Common myeloid progenitor, CD34-positive (primary cell): ENCODE measurements at places on chromosomes 7 and 10.

- H3K27ac ChIP-seq = no peak overlapping the region
- H3K4me3 ChIP-seq = no peak overlapping the region
- no peaks in the 10 kb centered on the region for H3K36me3 ChIP-seq
- no peaks in the 10 kb centered on the region for H3K4me1 ChIP-seq
- DNase-seq = no peak
Measured at GRCh38 chr7:113371416-113372043, 253.2 kb upstream of the SMIM30 start.

- no peak overlapping the region for H3K4me3 ChIP-seq
- H3K4me1 ChIP-seq = no peaks in the 10 kb centered on the region
- H3K36me3 ChIP-seq = no peaks in the 10 kb centered on the region
- peaks cover 6% of the 10 kb centered on the region for H3K27me3 ChIP-seq
- DNase-seq = no peak
- no peak overlapping the region for H3K27ac ChIP-seq
Measured at GRCh38 chr7:35544028-35544742, 150.8 kb downstream of the HERPUD2 start.

DNA sequence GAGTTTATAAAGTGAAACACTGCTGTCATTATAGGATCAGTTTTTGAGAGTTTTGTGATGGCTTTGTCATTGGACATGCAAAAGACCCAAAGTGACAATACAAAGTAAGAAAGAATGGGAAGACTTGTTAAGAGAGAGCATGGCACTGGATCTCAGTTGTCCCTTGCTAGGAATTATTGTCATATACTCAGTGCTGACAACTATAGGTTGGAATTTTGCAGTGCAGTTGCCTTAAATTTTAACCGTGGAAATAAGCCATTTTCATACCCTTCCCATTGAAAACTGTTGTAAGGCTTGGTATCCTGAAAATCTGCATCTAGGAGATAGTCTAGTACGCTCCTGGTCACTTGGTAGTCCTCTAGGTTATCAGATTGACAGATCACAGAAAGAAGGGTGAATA lies 1156.7 kb downstream of the GATA3 start:
- H3K4me3 ChIP-seq = no peak overlapping the region
- DNase-seq = no peak
- no peaks in the 10 kb centered on the region for H3K36me3 ChIP-seq
- H3K4me1 ChIP-seq = no peaks in the 10 kb centered on the region
- H3K27me3 ChIP-seq = no peaks in the 10 kb centered on the region

- H3K4me1 ChIP-seq = no peaks in the 10 kb centered on the region
- H3K36me3 ChIP-seq = no peaks in the 10 kb centered on the region
- H3K4me3 ChIP-seq = no peak overlapping the region
- no peak for DNase-seq
Measured at GRCh38 chr7:80779456-80779855, 139.4 kb downstream of the SEMA3C start.

DNA sequence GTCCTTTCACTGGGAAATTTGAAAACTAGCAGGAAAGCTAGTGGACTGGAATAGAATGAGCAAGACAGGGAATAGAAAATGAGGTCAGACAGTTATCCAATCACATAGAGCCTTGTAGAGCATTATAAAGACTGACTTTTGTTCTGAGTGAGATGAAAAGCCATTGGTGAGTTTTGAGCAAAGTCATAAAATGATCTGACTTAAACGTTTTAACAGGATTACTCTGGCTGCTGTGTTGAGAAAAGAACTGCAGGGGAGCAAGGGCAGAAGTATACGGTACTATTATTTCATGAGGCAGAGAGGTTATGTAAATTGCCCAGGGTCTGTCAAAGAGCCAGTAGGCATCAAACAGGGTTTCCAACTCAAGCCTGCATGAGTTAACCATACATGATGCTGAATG lies 393.4 kb downstream of the TFEC start:
- DNase-seq = no peak
- no peaks in the 10 kb centered on the region for H3K4me1 ChIP-seq
- no peaks in the 10 kb centered on the region for H3K27me3 ChIP-seq
- H3K36me3 ChIP-seq = no peaks in the 10 kb centered on the region
- H3K27ac ChIP-seq = no peak overlapping the region
- H3K4me3 ChIP-seq = no peak overlapping the region

DNA sequence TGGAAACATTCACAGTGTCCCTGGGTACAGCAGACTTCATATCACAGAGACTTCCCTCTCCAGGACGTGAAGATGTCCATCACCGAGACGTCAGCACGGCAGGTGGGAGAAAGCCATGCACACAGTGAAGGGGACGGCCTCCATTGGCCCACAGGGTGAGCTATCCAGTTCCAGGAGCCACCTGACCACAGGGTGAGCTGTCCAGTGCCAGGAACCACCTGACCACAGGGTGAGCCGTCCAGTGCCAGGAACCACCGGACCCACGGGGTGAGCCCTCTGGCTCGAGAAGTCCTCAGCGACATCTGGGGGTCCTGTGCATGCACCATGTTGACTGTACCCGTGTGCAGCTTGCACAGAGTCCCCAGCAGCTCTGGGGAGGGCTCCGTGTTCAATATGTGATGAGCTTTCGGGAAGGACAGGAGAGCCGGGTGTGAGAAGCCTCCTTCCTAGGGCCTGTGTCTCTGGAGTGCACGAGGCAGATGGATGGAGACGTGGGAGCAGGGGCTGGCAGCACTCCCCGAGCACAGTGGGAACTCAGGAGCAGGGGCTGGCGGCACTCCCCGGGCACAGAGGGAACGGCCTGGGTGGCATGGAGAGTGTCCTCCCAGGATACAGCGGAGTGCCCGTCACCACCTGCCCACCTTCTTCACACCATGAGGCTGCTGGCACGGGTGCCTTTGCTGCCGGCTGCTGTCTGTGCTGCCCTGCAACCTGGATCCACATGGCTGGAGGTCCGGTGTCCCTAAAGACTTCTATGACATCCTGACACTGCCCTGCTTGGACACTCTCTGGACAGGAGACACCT lies 616.2 kb downstream of the DNAJB6 start:
- no peak overlapping the region for H3K27ac ChIP-seq
- no peaks in the 10 kb centered on the region for H3K27me3 ChIP-seq
- no peaks in the 10 kb centered on the region for H3K36me3 ChIP-seq

- no peaks in the 10 kb centered on the region for H3K36me3 ChIP-seq
- H3K4me3 ChIP-seq = no peak overlapping the region
- no peaks in the 10 kb centered on the region for H3K4me1 ChIP-seq
- H3K27ac ChIP-seq = no peak overlapping the region
Measured at GRCh38 chr10:112711366-112711765, 238.7 kb upstream of the TCF7L2 start.

- DNase-seq = no peak
- H3K4me3 ChIP-seq = no peak overlapping the region
- peaks cover 2% of the 10 kb centered on the region for H3K36me3 ChIP-seq
- no peaks in the 10 kb centered on the region for H3K27me3 ChIP-seq
Measured at GRCh38 chr10:123045961-123046731, 37.3 kb downstream of the ACADSB start.

DNA sequence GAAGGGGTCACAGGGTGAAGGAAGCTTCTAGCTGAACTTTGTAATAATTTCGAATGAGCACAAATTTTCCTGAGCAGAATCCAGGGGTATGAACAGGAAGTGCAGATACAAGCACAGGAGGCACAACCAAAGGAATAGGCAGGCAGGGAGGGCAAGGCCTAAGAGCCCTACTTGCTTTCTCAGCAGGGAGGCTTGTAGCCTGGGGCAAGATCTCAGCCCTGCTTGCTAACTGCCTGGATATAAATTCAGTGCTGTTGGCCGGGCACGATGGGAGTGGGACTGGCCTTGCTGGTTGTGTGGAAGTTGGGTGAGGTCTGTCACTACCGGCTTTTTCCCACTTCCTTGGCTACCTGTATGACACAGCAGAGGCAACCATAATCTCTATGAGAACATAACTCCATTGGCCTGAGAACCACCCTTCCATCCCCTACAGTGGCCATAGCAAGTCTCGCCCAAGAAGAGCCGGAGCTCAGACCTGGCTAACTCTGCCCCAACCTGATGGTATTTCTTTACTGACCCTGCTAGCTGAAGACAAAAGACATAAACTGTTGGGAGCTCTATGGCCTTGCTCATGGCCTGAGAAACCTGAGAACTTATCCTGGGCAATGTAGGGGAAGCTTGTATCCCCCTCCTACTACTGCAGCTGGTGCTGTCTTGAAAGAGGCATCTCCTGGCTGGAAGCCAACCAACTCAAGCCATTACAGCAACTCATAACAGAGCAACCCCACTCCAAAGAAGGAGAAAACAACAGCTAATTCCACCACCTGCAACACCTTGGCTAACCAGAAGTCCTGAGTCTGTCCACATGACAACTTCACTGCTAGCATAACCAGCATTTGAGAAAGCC lies 27.6 kb downstream of the CLDN12 start:
- H3K36me3 ChIP-seq = no peaks in the 10 kb centered on the region
- DNase-seq = no peak
- no peaks in the 10 kb centered on the region for H3K4me1 ChIP-seq
- no peaks in the 10 kb centered on the region for H3K27me3 ChIP-seq
- no peak overlapping the region for H3K27ac ChIP-seq

DNA sequence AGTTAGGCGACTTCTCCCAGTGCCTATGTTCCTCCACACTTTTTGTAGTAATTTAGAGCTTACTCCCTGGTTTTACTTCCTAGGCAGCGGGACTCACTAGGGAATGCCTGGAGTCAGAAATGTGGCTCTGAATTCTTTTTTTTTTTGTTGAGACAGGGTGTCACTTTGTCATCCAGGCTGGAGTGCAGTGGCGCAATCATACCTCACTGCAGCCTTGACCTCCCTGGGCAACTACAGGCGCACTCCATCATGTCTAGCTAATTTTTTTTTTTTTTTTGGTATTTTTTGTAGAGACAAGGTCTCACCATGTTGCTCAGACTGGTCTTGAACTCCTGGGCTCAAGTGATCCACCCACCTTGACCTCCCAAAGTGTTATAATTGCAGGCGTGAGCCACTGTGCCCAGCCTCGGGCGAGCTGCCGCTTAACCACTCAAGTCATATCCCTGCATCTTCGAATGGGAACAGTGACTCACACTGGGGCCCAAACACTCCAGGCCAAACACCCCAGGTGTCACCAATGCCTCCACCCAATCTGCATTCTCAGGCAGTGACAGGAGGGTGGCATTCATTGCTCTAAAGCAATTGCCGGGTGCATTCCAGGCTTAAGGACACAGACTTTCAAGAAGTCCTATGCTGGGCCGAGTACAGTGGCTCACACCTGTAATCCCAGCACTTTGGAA lies 19.6 kb downstream of the RGS10 start:
- no peak overlapping the region for H3K27ac ChIP-seq
- no peaks in the 10 kb centered on the region for H3K27me3 ChIP-seq

DNA sequence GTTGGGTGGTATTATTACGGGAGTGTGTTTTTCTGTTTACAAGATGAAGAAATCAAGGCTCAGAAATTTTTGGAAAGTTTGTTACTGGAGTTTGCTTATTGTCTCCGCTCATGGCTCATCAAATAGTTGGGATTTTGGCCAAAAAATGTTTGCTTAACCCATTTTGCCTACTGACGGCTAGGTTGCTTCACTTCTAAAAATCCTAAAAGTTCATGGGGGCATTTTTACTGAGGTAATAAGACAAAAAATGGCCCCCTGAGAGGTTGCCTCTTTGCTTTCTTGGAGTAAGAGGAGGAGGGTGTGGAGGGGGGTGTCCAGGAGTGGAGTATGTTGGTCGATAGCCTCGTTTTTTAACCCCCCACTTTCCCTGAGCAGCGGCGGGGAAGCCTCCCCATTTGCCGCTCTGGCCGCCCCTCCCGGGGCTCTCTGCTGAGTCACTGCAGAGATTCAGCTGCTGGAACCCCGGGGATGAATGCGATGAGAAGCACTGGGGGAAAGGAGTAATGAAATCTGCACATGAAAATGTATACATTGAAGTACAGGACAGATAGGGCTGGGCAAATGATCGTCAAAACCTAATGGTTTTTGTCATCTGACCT lies 1.5 kb downstream of the MEST start:
- H3K27me3 ChIP-seq = peaks cover 6% of the 10 kb centered on the region
- DNase-seq = no peak
- H3K36me3 ChIP-seq = peaks cover 11% of the 10 kb centered on the region
- peaks cover 7% of the 10 kb centered on the region for H3K4me1 ChIP-seq
- H3K27ac ChIP-seq = no peak overlapping the region

DNA sequence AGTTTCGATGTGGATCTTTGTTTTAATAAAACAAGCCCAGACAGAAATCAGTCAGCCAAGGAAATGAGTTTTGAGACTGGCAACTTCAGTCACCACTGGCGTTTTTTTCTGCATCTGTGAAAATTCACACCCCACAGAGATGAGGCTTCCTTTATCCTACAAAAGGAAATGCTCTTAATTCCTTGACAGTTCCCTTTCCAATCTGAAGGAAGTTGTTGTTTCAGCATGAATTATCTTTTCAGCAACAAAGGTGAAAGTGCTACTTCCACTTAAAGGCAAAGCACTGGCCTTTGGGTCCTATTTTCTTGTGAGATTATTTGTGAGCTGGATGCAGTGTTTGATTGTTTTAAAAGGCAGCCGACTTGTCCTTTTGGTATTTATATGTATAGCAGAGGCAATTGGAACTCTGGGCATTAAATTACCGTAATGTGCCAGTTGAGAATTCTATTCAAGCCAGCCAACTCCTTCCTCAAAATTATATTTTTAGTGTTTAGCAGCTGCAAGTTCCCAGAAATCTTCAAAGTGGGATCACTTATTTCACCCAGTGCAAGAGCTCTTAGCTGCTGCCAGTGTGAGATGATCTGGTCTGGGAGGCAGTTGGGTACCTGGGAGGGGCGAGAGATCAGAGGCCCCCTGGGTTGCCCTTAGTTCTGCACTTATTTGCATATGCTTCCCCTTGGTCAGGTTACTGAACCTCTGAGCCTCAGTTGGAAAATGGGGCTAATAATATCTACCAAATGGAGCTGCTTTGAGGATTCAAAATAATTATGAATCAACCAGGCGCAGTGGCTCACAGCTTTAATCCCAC lies 427.1 kb downstream of the GALNT17 start:
- H3K4me1 ChIP-seq = no peaks in the 10 kb centered on the region
- H3K27me3 ChIP-seq = no peaks in the 10 kb centered on the region
- no peak overlapping the region for H3K4me3 ChIP-seq
- no peaks in the 10 kb centered on the region for H3K36me3 ChIP-seq
- no peak for DNase-seq

- H3K27me3 ChIP-seq = no peaks in the 10 kb centered on the region
- H3K4me3 ChIP-seq = no peak overlapping the region
- DNase-seq = no peak
- no peak overlapping the region for H3K27ac ChIP-seq
Measured at GRCh38 chr7:85489498-85489897, 302.6 kb upstream of the SEMA3D start.

- H3K4me3 ChIP-seq = no peak overlapping the region
- no peaks in the 10 kb centered on the region for H3K36me3 ChIP-seq
- no peaks in the 10 kb centered on the region for H3K27me3 ChIP-seq
- DNase-seq = no peak
- H3K4me1 ChIP-seq = no peaks in the 10 kb centered on the region
- no peak overlapping the region for H3K27ac ChIP-seq
Measured at GRCh38 chr10:123642697-123643096, 23.5 kb upstream of the GPR26 start.
